Stimulated activated CD8-positive, alpha-beta memory T cell treated with anti-CD3 and anti-CD28 coated beads, Interleukin-2, amount 100 ng/mL, for 48 hours (primary cell): ENCODE measurements at places on chromosomes 3 and 15.

- DNase-seq, result no peak
Measured at GRCh38 chr3:75012791-75013331, 398.4 kb upstream of the CNTN3 start.

DNA sequence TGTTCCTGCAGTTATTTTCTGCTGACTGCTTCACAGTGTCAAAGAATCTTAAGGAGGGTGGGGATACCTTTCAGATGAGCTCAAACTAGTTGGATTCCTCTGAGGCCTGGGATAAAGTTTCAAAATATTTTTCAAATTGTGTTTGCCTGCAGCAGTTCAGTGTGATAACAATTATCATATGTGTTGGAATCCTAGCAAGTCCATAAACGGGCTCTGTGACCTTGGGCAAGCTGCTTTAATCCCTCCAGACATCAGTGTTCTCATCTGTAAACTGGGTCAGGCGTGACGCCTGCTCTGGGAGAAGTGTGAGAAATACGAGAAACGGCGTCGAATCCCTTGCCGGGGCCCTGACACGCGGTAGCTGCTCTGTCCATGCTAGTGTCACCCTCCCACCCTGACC is 153.5 kb downstream of the UACA start:
- no peak for DNase-seq

- no peak for DNase-seq
Measured at GRCh38 chr3:135987661-135988060, 22.1 kb downstream of the PPP2R3A start.

GRCh38 chr3:122988508-122988907 is 39.1 kb downstream of the SEMA5B start:
- DNase-seq, result no peak

DNA sequence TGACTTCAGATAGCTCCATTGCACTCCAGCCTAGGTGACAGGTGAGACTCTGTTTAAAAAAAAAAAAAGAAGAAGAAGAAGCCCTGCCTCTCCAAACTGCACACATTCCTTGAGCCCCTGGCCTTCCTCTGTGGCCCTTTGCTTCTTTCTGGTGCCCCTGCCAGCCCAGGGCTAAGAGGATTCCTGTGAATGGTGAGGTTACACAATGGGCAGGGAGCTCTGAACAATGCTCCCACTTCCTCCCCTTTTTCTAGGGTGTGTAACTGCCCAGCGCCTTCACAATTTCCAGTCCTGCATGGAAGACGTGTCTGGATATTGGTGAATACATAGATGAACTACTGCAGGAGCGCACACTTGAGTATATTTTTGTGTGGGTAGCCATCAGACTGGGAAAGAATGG is 3.6 kb upstream of the AMOTL2 start:
- DNase-seq, result no peak

- no peak for DNase-seq
Measured at GRCh38 chr3:20669675-20670074, 483.7 kb upstream of the SGO1 start.
